ENCODE measurements at places on chromosomes 1 and 21. TPM values are rescaled to one million over a fixed set of nuclear protein-coding genes. Genes with fewer than 3 reads are reported as not detected.

DNA sequence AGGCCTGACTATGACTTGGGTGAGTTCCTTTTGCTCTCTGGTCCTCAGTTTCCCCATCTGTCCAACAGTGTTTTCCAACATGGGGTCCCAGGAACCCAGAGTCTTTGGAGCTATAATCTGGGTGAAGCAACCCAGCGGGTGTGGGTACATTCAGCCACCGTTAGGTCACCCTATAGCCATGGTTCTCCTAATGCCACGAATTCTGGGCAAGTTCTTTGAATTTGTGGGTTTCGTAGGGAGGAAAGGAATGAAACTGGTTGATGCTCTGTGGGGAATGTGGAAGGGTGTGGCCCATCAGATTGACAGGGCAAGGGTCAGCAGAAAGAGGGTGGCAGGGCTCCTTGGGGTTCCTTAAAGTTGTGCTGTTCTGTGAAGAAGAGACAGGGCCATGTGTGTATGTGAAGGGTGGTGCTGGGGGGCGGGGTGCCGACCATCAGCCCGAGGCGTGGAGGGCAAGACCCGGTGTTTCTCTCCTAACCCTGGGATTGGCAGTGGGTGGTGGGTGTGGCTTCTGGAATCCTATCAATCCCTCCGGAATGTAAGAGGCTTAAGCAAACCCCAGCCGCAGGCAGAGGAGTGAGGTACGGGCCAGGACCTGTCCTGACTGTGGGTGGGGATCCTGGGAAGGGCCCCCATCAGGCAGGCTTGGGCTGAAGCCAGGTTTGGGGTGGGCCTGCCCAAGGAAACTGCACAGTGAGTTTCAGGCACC, 35.5 kb upstream of the ZNF362 start:
- H3K4me3 ChIP-seq: no peak overlapping the region
- H3K27me3 ChIP-seq: peaks cover 11% of the 10 kb centered on the region
- no peak for DNase-seq
- peaks cover 2% of the 10 kb centered on the region for H3K36me3 ChIP-seq
- no peak overlapping the region for H3K27ac ChIP-seq

- peak overlapping the region; percentile 74 for H3K4me3 ChIP-seq
- H3K36me3 ChIP-seq: peaks cover 5% of the 10 kb centered on the region
- H3K4me1 ChIP-seq: peaks cover 48% of the 10 kb centered on the region
- DNase-seq: no peak
- H3K27ac ChIP-seq: peak overlapping the region; percentile 99
- no peaks in the 10 kb centered on the region for H3K27me3 ChIP-seq
Observed at GRCh38 chr1:84688463-84689061, 1.7 kb downstream of the SSX2IP start.

- no peaks in the 10 kb centered on the region for H3K4me1 ChIP-seq
- no peaks in the 10 kb centered on the region for H3K36me3 ChIP-seq
- no peak overlapping the region for H3K4me3 ChIP-seq
- no peak overlapping the region for H3K27ac ChIP-seq
- DNase-seq: no peak
- peaks cover 8% of the 10 kb centered on the region for H3K27me3 ChIP-seq
Observed at GRCh38 chr21:40615505-40616376, 231.2 kb downstream of the DSCAM start.

- DNase-seq: no peak
- H3K27me3 ChIP-seq: peaks cover 70% of the 10 kb centered on the region
- no peaks in the 10 kb centered on the region for H3K36me3 ChIP-seq
- H3K4me3 ChIP-seq: no peak overlapping the region
Observed at GRCh38 chr21:38490411-38491020, 7.8 kb downstream of the ERG start.

DNA sequence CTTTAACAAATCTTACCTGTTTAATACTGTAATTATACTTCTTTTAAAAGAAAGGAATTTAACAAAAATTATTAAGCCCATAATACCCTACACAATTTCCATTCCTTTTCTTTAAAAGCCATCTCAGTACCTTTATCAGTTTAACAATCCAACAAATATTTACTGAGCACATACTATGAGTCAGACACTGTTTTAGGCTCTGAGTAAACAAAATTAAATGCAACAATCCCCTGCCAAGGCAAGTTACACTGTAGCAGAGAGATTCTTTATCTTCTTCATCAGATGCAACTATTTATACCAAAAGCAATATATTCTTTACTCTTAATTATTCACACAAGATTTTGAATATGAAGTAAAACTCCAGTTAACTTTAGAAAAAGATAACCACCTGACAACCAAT, 12.0 kb downstream of the DENND1B start:
- H3K27me3 ChIP-seq: no peaks in the 10 kb centered on the region
- DNase-seq: no peak

GRCh38 chr1:47521034-47521881, 83.4 kb downstream of the FOXD2 start:
- no peak overlapping the region for H3K27ac ChIP-seq
- H3K36me3 ChIP-seq: no peaks in the 10 kb centered on the region
- H3K4me1 ChIP-seq: no peaks in the 10 kb centered on the region
- no peak for DNase-seq
- peaks cover 75% of the 10 kb centered on the region for H3K27me3 ChIP-seq
- no peak overlapping the region for H3K4me3 ChIP-seq

DNA sequence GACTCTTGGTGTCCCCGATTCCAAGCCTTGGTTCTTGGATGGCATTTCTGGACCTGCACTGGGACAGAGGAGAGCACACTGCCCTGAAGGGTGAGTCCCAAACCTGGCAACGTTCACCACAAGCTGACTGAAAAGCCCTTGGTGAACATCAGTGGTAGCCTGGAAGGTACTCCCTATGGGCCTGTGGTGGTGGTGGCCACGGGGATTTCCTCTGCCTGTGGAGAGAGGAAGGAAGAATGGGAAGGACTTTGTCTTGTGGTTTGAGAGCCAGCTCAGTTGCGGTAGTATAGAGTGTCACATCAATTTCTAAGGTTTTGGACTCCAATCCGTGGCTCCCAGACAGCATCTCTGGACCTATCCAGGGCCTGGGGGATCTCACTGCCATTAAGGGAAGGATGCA, 50.7 kb downstream of the DNAH14 start:
- peaks cover 3% of the 10 kb centered on the region for H3K4me1 ChIP-seq
- H3K36me3 ChIP-seq: no peaks in the 10 kb centered on the region
- no peak overlapping the region for H3K27ac ChIP-seq
- no peak for DNase-seq
- H3K4me3 ChIP-seq: no peak overlapping the region

DNA sequence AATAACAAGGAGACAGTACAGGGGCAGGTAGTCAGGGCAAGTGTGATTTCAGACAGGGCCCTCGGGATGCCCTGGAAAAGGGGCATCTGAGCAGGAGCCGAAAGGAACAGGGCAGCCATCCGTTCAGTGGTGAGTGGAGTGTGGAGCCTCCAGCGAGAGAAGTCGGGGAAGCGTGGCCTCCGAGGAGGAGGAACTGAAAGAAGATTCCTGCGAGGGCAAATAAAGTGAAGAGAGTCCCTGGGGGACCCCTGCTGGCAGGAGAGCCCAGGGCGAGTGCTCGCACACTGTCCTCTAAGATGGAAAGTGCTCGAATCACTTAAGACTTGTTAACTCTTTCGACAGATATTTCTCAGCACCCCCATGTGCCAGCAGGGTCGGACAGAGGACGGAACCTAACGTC, 3.5 kb upstream of the UTS2 start:
- H3K4me3 ChIP-seq: no peak overlapping the region
- H3K27ac ChIP-seq: peak overlapping the region; percentile 60
- H3K36me3 ChIP-seq: no peaks in the 10 kb centered on the region
- DNase-seq: no peak
- peaks cover 6% of the 10 kb centered on the region for H3K4me1 ChIP-seq

- no peak for DNase-seq
- peaks cover 4% of the 10 kb centered on the region for H3K27me3 ChIP-seq
- no peaks in the 10 kb centered on the region for H3K36me3 ChIP-seq
Observed at GRCh38 chr1:194795917-194796593, 1609.6 kb upstream of the B3GALT2 start.

- no peaks in the 10 kb centered on the region for H3K36me3 ChIP-seq
- no peak overlapping the region for H3K27ac ChIP-seq
Observed at GRCh38 chr1:60171801-60172200, 98.2 kb upstream of the C1orf87 start.

GRCh38 chr1:231817801-231818200, 191.2 kb downstream of the DISC1 start:
- peaks cover 2% of the 10 kb centered on the region for H3K4me1 ChIP-seq
- H3K4me3 ChIP-seq: no peak overlapping the region
- no peak for DNase-seq
- no peaks in the 10 kb centered on the region for H3K27me3 ChIP-seq

GRCh38 chr1:229121845-229122436, 149.0 kb upstream of the RAB4A start:
- no peak for DNase-seq
- no peak overlapping the region for H3K4me3 ChIP-seq
- H3K27me3 ChIP-seq: peaks cover 4% of the 10 kb centered on the region
- peaks cover 11% of the 10 kb centered on the region for H3K4me1 ChIP-seq
- H3K27ac ChIP-seq: no peak overlapping the region

DNA sequence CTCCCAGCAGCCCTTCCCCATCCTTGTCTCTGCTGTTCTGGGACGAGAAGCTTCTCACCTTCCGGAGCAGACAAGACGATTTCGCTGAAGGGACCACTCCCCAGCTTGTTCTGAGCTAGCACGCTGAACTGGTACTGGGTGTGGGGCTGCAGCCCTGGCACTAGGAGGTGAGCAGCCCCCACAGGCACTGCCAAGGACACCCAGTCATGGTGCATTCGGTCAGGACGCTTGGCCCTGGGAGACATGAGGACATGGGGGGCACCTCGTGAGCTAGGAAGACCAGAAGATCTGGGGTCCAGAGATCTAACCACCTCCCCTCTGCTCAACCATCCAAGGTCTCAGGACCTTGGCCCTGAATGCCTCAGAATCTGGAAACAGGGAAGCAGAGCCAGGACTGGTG, 5.3 kb upstream of the TAGLN2 start:
- no peak overlapping the region for H3K4me3 ChIP-seq
- H3K27ac ChIP-seq: no peak overlapping the region
- H3K27me3 ChIP-seq: peaks cover 9% of the 10 kb centered on the region
- peaks cover 30% of the 10 kb centered on the region for H3K4me1 ChIP-seq

GRCh38 chr1:193458628-193459027, 272.2 kb upstream of the B3GALT2 start:
- no peaks in the 10 kb centered on the region for H3K27me3 ChIP-seq
- peak overlapping the region; percentile 66 for H3K4me3 ChIP-seq
- no peaks in the 10 kb centered on the region for H3K36me3 ChIP-seq
- H3K4me1 ChIP-seq: peaks cover 31% of the 10 kb centered on the region

DNA sequence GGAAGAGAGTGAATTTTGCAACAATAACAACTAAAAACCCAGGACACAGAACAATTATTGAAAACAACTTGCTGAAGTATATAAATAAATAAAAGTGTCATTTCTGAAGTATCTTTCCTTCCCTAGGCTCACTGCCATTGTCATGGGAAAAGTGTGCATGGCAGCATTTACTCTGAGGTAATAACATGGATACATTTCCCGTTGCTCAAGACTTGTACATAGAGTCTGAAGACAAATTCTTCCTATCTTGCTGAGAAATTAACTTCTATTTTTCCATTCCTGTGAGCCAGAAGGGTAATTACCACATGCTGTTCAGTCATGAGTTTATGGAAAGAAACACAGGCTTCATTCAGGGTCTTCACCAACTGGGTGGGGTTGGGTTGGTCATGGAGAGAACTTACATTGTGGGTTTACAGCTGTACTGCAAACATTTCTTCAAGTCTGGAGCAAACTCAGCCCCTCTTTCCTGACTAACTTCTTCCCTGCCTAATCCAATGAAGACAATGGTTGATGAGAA, 32.2 kb downstream of the ST6GALNAC3 start:
- H3K27ac ChIP-seq: no peak overlapping the region
- H3K27me3 ChIP-seq: peaks cover 37% of the 10 kb centered on the region
- H3K4me3 ChIP-seq: no peak overlapping the region
- H3K36me3 ChIP-seq: peaks cover 2% of the 10 kb centered on the region
- DNase-seq: no peak

- H3K4me1 ChIP-seq: no peaks in the 10 kb centered on the region
- peaks cover 34% of the 10 kb centered on the region for H3K27me3 ChIP-seq
- no peak for DNase-seq
- no peaks in the 10 kb centered on the region for H3K36me3 ChIP-seq
- H3K27ac ChIP-seq: no peak overlapping the region
- H3K4me3 ChIP-seq: no peak overlapping the region
Observed at GRCh38 chr1:37012226-37012625, 22.1 kb downstream of the GRIK3 start.

DNA sequence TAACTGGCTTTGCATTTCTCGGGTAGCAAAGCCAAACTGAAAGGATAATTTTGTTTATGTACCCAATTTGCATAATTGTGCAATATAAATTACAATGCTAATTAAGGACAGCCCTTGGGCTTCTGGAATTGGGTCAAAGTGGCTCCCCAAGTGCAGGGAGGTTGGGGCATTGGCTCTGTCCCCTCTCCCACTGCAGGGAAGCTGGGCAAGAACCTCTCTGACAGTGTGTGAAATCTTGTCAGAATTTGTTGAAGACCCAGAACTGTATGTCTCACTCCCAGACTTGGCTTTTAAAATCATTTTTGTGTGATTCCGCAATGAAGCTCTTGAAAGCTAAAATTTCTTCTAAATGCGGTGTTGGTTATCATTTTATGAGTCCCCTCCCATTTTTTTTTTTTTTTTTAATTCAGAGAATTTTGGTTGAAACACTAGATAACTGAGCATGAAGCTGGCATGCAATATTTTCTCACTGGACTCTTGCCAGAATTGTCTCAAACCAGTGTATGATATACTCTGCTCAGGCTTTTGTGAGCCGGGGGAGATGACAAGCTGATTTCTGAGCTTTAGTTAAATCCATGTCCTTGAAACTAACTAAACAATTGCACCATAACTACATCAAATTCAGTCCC, 878.9 kb upstream of the CXADR start:
- H3K27me3 ChIP-seq: no peaks in the 10 kb centered on the region
- no peaks in the 10 kb centered on the region for H3K36me3 ChIP-seq
- no peak for DNase-seq

- H3K27ac ChIP-seq: no peak overlapping the region
- no peak for DNase-seq
- peaks cover 2% of the 10 kb centered on the region for H3K4me1 ChIP-seq
- H3K36me3 ChIP-seq: peaks cover 2% of the 10 kb centered on the region
- H3K27me3 ChIP-seq: no peaks in the 10 kb centered on the region
Observed at GRCh38 chr1:199272628-199273086, 633.8 kb downstream of the PTPRC start.

Gene IL24
- total RNA-seq: not detected

Gene OR2T2
- not detected for total RNA-seq

Gene RNF186
- not detected for total RNA-seq

Gene SHISAL2A
- total RNA-seq: 33.1 TPM
